ENCODE measurements at places on chromosomes 2 and 18.

- DNase-seq = no peak
Measured at GRCh38 chr2:174682007-174682577, 82.2 kb downstream of the CHRNA1 start.

DNA sequence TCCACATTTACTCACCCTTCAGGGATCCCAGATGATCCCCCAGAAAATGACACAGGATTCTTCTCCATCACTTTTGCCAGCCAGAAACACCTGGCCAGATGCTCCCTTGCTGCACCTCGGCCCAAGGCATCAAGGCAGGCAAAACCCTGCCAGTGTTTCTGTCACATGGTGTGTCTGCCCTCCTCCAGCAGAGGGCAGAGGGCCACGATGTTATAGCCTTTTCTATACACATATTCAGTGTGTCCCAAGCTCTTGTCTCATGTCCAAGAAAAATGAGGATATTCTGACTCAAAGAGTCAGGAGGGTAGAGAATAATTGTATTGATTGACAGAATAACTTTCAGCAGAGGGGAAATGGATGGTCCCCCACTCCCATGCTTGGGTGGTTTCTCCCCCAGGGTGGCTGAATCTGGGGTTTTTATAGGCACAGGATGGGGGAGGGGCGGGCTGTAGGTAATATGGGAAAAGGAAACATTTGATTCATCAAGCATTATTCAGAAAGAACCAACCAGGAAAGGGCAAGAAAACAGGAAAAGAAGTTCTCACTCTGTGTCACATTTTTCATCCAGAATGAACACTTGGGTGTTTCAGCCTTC, 933.9 kb downstream of the TRIB2 start:
- DNase-seq = peak; percentile 30

DNA sequence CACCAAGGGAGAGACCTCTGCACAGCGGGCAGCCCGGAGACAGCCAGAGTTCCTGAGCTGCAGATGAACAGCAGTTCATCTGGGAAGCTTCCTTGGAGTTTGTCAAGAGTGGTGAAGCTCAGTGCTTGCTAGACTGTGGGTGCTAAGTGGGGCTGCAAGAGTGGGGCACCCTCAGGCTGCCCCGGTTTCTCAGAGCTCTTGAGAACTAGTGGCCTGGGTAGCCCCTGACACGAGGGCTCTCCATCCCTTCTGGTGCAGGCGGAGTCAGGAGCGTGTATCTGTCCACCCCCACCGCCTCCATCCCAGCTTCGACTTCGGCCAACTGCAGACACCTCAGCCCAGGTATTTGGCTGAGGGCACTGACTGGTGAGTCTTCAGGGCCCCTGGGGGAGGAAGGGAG, 222.0 kb downstream of the LOXHD1 start:
- no peak for DNase-seq

GRCh38 chr2:128594953-128595677, 276.4 kb upstream of the HS6ST1 start:
- no peak for DNase-seq

GRCh38 chr2:195647302-195647701, 9.7 kb upstream of the SLC39A10 start:
- DNase-seq = peak; percentile 60

GRCh38 chr2:227884511-227884947, 13.1 kb downstream of the DAW1 start:
- DNase-seq = peak; percentile 48

DNA sequence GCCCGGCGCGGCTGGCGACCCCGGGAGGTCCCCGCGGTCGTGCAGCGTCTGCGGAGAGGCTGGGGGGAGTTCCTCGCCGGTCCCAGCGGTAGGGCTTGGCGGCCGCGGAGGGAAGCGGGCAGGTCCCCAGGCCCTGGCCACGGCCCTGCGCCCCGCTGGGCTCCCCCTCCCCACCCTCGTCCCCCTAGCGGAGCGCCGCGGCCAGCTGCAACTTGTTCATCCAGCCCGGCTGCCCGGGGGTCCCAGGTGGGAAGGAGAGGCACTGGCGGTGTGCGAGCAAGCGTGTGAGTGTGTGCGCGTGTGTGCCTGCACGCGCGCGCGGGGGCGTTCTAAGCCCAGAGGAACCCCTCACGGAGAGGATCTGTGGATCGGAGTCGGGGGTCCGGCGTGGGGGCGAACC, 1.3 kb downstream of the PTPRM start:
- DNase-seq = no peak

DNA sequence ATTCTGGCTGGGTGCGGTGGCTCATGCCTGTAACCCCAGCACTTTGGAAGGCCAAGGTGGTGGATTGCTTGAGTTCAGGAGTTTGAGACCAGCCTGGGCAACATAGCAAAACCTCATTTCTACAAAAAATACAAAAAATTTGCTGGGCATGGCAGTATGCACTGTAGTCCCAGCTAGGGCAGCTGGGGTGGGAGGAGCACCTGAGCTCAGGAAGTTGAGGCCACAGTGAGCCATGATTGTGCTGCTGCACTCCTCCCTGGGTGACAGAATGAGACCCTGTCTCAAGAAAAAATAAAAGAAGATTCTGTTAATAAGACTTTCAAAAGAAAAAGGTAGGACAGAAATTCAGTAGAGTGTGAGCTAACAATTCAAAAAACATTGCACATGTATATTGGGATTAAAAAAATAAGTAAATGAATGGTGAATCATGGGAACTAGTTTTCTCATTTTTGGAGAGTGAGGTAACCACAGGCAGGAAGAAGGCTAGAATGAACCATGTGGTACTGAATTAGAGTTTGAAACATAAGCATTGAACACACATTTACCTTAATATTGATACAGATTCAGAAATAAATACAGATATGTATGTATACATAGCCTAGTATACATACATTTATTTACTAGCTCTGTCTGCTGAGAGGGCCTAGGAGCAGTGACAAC, 53.5 kb downstream of the NCOA1 start:
- no peak for DNase-seq

DNA sequence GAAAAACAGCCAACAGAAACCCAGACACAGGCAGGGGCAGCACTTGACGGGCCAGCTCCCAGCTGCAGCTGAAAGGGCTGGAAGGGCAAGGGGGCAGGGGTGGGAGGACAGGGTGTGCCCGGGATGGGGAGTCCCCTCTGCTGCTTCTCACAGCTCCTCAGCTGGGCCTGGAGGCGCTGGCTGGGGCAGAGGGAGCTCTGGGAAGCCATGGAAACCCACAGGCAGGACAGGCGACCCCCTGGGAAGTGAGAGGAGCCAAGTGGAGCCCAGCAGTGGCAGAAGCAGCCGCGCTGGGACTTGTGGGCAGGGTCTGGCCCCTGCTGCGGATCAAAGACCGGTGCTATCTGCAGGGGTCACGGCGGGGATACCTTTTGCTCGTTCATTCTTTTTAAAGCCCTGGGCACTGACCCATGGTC, 20.7 kb downstream of the OTOF start:
- no peak for DNase-seq

GRCh38 chr2:132037527-132038178, 124.1 kb downstream of the ANKRD30BL start:
- no peak for DNase-seq

All from RPMI8226 (cell line).